ENCODE measurements at places on chromosomes 12 and 14.

DNA sequence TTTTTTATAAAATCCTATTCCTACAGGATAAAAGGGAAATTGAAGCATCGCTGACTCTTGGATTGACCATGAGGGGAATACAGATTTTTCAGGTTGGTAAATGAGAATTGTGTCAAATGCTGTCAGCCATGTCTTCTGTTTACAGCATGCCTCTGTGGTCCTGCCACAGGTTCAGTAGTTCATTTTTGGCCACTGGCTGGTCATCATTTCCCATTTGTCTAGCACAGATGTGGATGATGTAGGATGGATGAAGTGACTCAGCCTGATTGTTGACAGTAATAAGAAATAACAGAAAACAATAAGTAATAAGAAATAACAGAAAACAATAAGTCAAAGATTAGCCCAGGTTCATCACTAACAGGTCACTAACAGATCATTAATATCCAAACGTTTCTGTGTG, 59.8 kb downstream of the FRMD6 start:
- no peak for DNase-seq

DNA sequence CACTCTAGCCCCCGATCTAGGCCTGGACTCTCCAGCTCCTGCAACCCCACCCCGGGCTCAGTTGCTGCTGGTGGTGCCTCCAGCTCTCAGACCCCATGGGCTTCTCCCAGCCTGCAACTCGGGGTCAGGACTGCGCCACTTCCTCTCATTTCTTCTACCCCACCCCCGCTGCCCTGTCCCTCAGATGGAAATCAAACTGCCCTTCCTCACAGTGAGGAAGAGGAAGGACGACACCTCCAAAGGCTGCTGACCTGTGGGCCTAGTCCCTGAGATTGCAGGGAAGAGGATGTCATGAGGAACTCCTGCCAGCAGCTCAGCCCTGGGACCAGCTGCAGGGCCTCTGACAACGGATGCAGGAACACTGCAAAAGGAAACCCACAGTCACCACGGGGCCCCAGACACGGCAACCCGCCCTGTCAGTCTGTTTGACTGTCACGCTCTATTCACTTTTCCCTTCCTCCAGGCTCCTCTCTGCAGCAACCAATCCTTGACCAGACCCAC, 29.3 kb upstream of the PNMA1 start:
- no peak for DNase-seq

DNA sequence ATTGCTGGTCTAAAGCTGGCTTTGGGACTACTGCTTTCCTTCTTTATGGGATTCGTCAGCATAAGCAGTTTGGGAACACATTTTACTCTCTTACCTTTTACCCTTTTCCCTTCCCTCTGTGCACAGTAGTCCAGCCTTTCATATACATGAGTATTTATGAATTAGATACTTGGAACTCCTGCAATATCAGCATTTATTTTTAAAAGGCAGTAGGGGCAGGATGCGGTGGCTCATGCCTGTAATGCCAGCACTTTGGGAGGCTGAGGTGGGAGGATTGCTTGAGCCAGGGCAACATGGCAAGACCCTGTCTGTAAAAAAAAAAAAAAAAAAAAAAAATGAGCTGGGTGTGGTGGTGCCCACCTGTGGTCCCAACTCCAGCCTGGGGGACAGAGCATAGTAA, 3.0 kb downstream of the NUBPL start:
- no peak for DNase-seq

GRCh38 chr12:51923506-51924365, 16.4 kb downstream of the ACVRL1 start:
- peak; percentile 43 for DNase-seq

GRCh38 chr12:67760586-67761275, 112.2 kb downstream of the DYRK2 start:
- DNase-seq: no peak

DNA sequence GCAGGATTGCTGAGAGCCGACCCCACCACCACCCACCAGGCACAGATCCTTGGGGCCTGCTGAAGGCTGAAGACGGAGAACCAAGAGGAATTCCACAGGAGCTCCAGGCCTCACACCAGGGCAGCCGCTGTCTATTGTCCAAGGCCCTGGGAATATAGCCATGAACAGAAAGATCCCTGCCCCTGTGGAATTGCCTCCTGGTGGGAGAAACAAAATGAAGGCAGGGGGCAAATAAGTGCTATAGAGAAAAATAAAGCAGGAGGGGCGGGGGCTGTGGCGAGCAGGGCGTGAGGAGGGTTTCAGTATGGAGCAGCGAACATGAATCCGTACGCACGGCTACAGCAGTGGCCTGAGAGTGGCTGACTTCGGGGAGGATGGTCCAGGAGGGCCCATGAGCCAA, 96.1 kb downstream of the EML1 start:
- no peak for DNase-seq

DNA sequence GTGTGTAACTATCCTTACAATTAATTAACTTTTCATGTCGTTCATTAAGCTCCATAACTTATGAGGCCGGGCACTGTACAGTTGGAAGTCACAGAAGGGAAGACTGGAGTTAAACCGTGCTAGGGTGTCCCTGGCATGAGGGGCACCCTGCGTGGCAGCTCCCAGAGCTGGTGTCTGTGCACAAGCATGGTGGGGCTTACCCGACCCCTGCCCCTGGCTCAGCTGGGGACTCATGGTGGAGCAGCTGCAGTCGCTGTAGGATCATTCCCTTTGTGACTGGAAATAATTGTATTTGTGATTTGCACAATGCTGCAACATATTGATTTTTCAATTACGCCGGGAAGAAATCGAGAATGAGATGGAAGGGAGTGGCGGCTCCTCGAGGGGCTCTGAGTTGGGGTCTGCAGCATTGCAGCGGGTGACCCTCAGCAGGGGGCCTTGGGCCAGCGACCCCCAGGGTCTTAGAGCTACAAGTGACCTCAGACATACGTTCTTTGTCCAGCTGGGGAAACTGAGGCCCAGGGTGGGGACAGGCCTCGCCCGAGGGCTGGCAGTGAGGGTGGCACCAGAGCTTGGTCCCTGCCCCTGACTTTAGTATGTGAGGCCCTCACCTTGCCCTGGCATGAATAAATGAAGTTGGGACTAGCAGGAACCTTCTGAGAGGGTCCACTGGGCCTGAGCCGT, 125.4 kb downstream of the KIF26A start:
- no peak for DNase-seq

GRCh38 chr14:45970621-45971020, 681.0 kb downstream of the RPL10L start:
- no peak for DNase-seq

DNA sequence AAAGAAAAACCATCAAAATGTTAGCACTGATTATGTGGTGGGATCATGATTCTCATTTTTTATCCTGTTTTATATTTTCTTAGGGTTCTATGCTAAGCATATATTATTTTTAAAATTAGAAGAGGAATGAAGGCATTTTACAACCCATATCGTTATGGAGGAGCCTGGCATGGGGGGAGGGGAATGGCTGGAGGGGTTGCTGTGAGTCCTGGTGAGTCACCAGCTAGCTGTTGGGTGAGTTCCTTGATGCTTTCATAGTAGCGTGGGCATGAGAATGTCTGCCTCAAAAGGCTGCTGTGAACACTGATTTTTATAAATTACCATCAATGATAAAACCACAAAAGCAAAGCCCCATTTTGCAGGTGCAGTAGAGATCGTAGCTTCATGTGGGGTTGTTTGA, 46.9 kb downstream of the C14orf132 start:
- no peak for DNase-seq

DNA sequence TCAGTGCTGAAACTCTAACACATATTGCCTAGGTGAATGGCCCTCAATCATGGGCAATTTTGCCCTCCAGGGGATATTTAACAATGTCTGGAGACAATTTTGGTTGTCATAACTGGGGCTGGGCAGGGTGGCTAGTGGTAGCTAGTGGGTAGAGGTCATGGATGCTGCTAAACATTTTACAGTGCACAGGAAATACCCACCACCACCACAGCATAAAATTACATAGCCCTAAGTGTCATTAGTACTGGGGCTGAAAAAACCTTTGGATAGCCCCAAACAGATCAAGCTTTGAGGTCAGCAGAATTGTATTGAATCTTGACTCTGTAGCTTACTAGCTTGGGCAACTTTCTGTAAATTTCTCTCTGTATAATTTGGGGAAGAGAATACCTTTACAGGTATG, 758.0 kb downstream of the BCL11B start:
- DNase-seq: no peak

GRCh38 chr12:2358986-2359658, 306.3 kb downstream of the CACNA1C start:
- DNase-seq: no peak

GRCh38 chr12:12445882-12446181, 89.0 kb downstream of the BORCS5 start:
- no peak for DNase-seq

DNA sequence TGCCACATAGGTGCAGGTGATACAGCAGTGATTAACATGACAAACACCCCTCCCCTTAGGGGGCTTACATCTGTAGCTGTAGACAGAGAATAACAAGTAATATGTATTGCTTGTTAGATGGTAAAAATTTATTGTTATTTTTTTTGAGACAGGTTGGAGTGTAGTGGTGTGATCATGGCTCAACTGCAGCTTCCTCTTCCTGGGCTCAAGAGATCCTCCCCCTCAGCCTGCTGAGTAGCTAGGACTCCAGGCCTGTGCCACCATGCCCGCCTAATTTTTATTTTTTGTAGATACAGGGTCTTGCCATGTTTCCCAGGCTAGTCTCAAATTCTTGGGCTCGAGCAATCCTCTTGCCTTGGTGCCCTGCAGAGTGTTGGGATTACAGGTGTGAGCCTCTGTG, 19.8 kb downstream of the DIP2B start:
- DNase-seq: no peak

Measured in stimulated activated CD4-positive, alpha-beta T cell treated with anti-CD3 and anti-CD28 coated beads, Interleukin-1b, Interleukin-23, amount 100 ng/mL, for 1 hour (primary cell).